ENCODE measurements at places on chromosomes 2 and 18. TPM values are rescaled to one million over a fixed set of nuclear protein-coding genes. Genes with fewer than 3 reads are reported as not detected.

- H3K4me3 ChIP-seq = no peak overlapping the region
- H3K27ac ChIP-seq = no peak overlapping the region
- H3K36me3 ChIP-seq = no peaks in the 10 kb centered on the region
- H3K27me3 ChIP-seq = no peaks in the 10 kb centered on the region
- H3K4me1 ChIP-seq = no peaks in the 10 kb centered on the region
Observed at GRCh38 chr2:205141381-205141780, 540.9 kb upstream of the NRP2 start.

DNA sequence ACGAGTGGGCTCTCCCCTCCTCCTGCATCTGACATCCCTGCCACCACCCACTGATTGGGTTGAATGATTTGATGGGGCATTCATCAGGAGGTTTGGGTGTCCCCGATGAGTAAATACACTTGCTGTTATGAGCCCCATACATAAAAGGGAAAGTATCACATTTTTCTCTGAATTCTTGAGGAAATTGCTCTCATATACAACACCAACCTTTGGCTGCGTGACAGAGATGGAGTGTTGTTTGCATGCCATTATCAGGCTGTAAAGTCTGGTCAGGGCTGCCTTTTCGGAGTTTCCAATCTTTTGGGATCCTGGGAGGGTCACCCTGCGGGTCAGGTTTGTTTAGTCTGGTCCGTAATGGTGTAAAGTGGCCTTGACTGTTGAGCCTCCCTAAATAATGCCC is 227.9 kb upstream of the SPRED2 start:
- no peaks in the 10 kb centered on the region for H3K27me3 ChIP-seq
- H3K27ac ChIP-seq = no peak overlapping the region
- no peaks in the 10 kb centered on the region for H3K36me3 ChIP-seq

DNA sequence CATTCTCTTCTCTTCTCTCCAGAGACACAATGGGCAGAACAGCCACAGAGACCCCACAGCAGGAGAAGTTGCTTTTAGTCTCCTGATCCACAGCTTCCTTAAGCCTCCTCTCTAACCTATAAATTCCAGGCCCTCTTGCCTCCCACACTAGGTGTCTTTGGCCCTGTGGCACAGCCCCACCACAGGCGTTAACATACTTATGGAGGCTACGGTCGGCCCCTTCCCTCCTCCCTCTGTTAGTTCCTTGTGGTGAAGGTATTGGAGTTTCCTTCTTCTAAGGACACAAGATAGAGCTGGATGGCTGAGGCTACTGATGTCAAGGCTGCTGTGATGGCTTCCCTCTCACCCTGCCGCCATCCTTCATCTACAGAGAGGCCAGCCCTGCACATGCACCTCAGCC is 123.5 kb upstream of the ACAA2 start:
- no peaks in the 10 kb centered on the region for H3K27me3 ChIP-seq
- no peak overlapping the region for H3K4me3 ChIP-seq
- no peaks in the 10 kb centered on the region for H3K36me3 ChIP-seq
- H3K4me1 ChIP-seq = no peaks in the 10 kb centered on the region

DNA sequence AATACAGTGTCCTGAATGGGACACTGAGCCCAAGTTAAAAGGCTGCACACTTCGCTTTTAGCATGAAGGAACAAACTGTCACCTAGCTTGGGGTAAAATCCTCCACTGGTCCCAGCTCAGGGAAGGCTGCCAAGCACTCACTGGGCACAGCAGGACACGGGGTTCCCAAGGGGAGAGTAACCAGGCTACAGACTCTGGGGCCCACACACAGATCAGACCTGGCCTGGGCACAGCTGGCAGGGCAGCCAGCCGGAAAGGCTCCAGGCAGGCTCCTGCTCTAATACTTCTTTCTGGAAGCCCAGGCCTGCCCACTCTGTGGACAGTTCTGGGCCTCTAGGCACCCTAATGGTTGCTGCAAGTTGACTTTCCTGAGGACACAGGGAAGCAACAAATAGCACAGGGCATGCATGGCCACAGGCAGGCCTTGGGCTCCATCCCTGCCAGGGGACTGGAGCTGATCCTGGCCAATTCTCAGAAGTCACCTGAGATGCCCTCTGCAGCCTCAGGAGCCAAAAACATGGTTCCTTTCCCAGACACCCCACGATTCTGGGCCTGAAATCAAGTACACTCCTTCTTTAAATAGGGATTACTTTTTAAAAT is 18.7 kb upstream of the SULT1C3 start:
- H3K4me1 ChIP-seq = peaks cover under 1% of the 10 kb centered on the region
- no peaks in the 10 kb centered on the region for H3K36me3 ChIP-seq
- H3K27ac ChIP-seq = no peak overlapping the region
- no peak for DNase-seq
- H3K4me3 ChIP-seq = no peak overlapping the region

DNA sequence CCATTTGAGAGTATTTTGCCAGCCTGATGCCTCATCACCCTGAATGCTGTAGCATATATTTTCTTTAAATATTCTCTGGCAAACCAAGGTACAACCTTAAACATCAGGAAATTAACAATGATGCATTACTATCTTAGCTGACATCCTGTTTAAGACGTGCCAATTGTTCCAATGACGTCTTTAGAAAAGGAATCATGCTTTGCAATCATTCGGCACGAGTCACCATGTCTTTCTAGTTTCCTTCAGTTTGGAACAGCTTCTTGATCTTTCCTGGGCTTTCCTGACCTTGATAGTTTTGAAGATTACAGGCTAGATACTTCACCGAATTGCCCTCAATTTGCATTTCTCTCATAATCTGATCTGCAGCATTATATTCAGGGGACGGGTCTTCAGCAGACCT is 88.2 kb upstream of the GLI2 start:
- H3K27ac ChIP-seq = no peak overlapping the region
- no peak overlapping the region for H3K4me3 ChIP-seq
- no peaks in the 10 kb centered on the region for H3K27me3 ChIP-seq
- no peak for DNase-seq
- no peaks in the 10 kb centered on the region for H3K4me1 ChIP-seq

GRCh38 chr2:143123911-143124310 is 5.3 kb upstream of the ARHGAP15 start:
- H3K4me1 ChIP-seq = peaks cover 44% of the 10 kb centered on the region
- H3K36me3 ChIP-seq = no peaks in the 10 kb centered on the region
- no peak overlapping the region for H3K4me3 ChIP-seq
- no peaks in the 10 kb centered on the region for H3K27me3 ChIP-seq
- no peak for DNase-seq

DNA sequence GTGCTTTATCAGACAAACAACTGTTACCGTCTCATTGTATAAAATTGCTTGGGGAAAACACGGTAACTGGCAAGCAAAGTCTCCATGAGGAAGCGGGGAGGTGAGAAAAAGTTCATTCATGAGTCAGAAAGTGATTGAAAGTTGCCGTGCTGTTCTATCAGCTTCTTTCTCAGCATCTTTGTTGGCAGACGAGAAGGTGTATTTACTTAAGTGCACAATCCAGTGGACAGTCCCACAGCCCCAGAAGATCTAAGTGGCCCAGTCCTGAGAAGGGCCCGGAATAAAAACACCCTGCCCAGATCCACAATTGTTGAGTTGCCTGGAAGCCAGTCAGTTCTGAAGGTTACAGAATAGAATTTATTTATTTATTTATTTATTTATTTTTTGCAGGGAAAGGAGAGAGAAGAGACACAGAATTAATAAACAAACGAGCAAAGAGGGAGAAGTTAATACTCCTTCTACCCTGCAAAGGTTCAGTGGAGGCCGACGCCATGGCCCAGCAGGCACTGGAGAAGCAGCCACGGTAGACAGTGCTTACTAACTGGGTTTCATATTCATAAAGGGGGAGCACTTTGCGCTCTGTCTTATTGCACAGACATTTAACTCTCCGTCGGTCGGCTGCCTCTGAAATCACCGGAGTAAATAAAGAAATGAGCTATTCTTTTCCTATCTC is 676.0 kb upstream of the SALL3 start:
- H3K27ac ChIP-seq = no peak overlapping the region
- H3K4me3 ChIP-seq = no peak overlapping the region
- H3K4me1 ChIP-seq = no peaks in the 10 kb centered on the region
- DNase-seq = no peak
- H3K36me3 ChIP-seq = no peaks in the 10 kb centered on the region
- H3K27me3 ChIP-seq = no peaks in the 10 kb centered on the region

DNA sequence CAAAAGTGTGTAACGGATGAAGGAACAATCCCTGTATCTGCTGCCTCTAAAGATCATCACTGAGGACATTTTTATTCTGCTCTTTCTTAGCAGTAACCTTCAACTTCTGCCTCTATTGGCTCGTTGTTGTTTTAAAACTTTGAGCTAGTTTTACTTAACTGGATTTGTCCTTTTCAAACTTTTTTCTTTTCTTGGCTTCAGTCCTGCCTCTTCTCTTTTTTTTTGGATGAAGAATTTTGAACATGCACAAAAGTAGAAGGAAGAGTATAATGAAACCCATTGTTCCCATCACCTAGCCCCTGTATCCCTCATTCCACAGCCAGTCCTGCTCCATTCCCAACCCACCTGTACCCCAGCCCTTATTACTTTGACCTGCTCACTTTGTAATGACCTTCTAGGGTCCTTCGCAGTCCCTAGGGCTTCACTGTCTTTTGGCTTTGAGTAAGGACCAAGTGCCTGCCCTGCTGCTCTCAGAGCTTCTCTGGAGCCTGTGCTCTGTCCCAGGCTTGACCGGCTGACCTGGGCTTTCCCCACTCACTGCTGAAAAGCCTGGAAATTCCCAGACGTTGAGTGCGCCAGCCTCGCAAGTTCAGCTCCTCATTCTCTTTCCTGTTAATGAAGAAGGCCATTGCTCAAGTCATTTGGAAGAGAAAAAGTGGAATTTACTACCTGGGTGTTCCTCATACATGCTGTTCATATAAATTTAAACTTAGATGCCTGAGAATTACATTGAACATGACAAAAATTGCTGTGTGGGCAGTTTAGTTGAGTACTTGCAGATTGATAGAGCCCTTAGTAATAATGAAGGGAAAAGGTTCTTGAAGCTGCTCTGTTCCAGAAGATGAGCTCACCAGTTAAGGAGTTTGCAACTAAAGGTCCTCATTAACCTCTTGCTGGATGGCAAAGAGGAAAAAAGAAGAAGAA is 149.3 kb upstream of the ALPP start:
- no peaks in the 10 kb centered on the region for H3K4me1 ChIP-seq
- H3K27ac ChIP-seq = no peak overlapping the region
- H3K36me3 ChIP-seq = no peaks in the 10 kb centered on the region
- H3K27me3 ChIP-seq = no peaks in the 10 kb centered on the region
- no peak for DNase-seq
- H3K4me3 ChIP-seq = no peak overlapping the region

DNA sequence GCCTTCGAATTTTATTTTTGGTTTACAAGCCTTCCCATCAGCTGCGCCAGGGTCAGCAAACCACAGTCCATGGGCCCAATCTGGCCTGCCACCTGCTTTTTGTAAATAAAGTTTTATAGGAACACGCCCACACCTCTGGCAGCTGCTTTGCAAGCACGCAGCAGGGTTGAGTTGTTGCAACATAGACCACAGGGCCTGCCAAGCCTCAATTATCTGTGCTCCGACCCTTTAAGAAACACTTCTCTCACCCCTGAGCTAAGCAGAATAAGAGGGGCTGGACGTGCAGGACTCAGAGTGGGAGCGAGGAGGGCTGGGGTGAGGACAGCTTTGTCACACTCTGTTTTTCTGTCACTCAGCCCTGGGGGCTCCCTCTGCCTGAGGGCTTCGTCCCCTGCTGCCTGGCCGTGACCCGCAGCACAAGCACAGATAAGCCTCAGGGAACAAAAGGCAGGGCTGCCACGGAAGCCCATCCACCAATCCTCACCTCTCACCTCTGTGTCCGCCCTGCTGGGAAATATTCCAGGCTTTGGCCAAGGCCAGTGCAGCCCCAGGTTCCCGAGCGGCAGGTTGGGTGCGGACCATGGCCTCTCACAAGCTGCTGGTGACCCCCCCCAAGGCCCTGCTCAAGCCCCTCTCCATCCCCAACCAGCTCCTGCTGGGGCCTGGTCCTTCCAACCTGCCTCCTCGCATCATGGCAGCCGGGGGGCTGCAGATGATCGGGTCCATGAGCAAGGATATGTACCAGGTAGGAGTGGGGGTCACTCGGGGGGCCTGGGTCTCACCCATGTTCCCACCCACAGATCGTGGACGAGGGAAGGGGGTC is at the start of gene AGXT:
Gene AGXT (plus strand): TSS at position 539 of the 823 bp plus-strand sequence. CDS start 42 bp downstream, at position 581.
- no peak within 1 kb of the TSS for H3K4me3 ChIP-seq
- no peaks in the 10 kb centered on the region for H3K4me1 ChIP-seq
- H3K36me3 ChIP-seq = no peaks in the 10 kb centered on the region
- no peaks in the 10 kb centered on the region for H3K27me3 ChIP-seq

DNA sequence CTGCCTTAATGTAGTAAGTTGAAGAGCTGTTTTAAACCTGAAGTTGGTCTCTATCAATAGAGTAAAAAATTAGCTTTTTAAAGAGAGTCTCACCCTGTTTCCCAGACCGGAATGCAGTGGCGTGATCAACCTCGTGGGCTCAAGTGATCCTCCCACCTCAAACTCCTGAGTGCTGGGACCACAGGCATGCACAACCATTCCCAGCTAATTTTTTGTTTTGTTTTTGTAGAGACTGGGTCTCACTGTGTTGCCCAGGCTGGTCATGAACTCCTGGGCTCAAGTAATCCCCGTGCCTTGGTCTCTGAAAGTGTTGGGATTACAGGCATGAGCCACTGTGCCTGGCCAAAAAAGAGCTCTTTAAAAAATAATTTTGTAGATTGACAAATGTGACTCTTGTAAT is 40.3 kb downstream of the CRIM1 start:
- no peaks in the 10 kb centered on the region for H3K4me1 ChIP-seq
- H3K4me3 ChIP-seq = no peak overlapping the region
- H3K27me3 ChIP-seq = no peaks in the 10 kb centered on the region
- no peak overlapping the region for H3K27ac ChIP-seq

FSIP2 gene
- not detected for polyA plus RNA-seq

PKDCC gene
- not detected for polyA plus RNA-seq

C2orf92 gene
- not detected for polyA plus RNA-seq

MROH2A gene
- polyA plus RNA-seq = not detected

L3MBTL4 gene
- polyA plus RNA-seq = 0.55 TPM

C2orf66 gene
- polyA plus RNA-seq = not detected

Data from CD14-positive monocyte (primary cell).